ENCODE measurements at places on chromosomes 6 and 20.

DNA sequence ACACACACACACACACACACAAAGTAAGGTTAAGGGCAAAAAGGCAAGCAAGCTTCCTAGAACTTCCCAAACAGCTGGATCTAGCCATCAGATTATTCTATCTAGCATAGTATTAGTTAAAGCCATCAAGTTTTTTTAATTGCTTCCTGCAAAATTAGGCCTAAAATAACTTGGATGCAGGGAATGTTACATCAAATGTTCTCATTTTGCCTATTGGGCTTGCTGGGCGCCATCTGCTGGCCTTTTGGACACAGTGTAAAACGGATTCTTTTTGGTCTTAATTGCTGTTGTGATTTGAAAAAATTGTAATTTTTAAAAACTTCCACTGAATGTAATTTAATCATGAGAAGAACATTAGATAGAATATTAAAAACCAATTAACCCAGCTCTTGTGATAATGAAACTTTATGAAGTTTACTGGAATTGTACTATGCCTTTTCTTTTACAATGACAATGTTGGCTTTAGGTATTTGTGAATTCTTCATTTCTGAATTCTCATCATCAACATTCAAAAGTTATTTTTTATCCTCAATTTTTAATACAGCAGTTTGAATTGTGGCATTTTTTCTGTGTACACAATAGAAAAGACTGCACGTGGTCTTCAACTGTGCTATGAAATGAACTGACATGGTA, 6.8 kb downstream of the MKKS start:
- DNase-seq: peak; percentile 44

DNA sequence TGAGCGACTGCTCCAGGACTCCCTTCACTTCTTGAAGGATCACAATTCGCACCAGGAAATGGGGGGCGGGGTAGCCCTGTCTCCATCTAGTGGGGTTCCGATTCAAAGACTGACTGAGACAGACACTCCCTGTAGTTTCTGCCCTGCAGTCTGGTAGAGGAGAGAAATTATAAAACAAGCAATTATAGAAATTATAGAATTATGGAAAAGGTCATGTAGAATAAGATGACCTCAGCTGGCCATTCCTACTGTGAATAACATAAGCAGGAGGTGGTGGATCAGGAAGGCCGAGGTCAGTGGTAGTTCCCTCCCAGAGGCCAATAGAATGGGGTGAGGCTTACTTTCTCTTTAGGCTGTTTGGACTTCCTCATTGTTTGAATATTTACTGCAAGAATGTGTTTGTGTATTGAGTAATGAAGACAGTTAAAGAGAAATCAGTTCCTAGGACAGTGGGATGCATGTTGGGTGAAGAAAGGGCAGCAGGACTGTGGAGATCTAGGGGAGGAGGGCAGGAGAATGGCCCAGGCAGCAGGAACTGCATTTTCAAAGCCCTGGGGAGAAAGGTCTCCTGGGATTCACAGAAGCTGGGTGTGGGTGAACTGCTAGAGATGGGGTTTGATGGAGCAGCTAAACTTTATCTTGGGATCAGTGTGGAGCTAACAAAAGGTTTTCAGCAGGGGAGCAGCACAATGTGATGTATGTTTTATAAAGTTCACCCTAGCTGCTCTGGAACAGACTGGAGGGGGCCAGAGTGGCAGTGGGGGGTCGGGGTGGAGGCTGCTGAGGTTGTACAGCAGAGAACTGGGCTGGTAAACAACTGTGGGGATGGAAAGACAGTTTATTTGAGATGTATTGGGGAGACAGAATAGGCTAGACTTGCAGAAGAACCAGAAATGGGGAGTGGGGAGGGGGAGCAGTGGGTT, 2.1 kb downstream of the ZNF341 start:
- DNase-seq: no peak

DNA sequence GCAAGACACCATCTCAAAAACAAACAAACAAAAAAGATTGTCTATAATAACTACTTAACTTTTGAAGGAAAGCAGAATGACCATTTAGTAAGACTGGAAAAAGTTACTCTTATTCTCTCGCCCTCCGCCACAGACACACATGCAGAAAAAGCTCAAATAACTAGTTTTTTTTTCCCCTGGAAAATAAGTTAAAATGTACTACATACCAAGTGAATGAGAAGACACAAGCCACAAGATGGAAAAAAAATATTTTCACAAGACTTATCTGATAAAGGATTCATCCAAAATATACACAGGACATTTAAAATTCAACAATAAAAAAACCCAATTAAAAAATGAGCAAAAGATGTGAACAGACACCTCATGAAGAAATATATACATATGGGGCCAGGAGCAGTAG, 31.9 kb downstream of the NUDT3 start:
- no peak for DNase-seq

- DNase-seq: no peak
These were observed 360.6 kb downstream of the RIMS1 start for GRCh38 chr6:72246926-72247325.

DNA sequence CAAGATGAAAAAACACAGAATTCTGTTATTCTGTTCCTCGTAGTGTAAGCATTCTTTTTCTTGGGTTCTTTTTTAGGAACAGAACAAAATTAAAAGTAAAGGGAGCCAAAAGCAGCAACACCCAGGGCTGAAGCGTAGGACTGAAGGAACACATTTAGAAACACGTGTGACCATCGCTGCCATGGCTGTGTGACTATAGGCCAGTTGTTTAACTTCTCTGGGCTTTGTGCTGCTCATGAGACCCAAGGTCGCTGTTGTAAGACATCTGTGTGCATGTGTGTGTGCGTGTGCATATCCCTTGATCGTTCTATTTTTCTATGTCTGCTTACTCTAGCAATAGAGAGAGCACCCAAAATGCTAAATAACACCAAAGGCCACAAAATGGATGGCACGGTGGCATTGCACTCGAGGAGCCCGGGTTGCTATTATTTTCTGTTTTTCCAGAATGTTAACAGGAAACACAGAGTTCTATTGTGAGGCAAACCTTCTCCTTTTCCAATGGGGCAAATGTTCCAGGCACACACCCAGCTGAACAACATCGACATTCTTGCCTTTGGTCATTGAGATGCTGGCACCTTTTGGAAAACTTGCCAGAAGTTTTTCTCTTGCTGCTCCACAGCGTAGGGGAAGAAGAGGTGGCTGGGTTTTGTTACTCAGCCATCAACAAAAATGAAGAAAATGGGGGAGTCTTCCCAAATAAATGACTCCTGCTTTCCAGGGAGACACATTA, 267.8 kb upstream of the ECI2 start:
- DNase-seq: no peak

DNA sequence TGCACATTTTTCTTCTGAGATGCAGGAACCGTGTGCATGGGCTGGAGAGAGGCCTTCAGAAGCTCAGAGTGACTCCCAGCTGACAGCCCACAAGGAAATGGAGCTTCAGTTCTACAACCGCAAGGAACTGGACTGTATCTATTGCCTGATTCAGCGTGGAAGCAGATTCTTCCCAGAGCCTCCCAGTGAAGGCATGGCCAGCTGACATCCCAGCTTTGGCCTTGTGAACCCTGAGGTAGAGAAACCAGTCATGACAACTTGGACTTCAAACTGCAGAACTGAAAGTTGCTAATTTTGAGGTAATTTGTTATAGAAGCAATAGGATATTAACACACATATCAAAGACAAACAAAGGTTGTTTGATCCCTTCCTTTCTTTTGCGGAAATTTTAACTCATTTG, 94.3 kb upstream of the NOX3 start:
- no peak for DNase-seq

DNA sequence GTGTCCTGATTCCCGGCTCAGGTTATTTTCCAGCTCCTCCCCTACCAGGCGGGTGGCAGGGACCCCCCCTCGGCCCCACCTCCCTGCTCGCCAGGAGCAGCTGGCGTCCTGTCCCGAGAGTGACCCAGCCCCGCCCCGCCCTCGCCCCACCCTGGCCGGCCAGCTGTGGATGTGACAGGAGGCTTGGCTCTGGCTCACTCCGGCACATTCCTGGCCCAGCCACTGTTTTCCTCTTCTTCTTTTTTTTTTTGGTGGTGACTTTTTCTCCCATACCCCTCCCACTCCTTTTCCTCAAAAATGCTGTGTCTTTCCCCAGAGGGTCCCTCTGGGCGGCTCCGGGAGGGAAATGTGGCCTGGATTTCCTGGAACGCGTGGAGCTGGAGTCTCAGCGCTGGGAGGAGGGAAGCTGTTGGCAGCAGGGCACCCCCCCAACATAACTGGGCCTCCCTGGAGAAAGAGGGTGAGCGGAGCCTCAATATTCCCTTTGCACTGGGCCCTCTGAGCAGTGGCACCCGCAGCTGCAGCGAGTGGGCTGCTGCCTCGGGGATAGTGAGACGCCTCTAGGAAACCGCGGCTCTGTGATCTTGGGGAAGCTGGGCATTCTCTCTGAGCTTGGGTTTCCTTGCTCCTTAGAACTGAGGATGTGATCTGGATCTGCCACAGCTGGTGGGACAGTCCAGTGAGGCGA, 28.3 kb upstream of the CSNK2A1 start:
- DNase-seq: no peak

- no peak for DNase-seq
These were observed 41.0 kb upstream of the MPC1 start for GRCh38 chr6:166423781-166424180.

DNA sequence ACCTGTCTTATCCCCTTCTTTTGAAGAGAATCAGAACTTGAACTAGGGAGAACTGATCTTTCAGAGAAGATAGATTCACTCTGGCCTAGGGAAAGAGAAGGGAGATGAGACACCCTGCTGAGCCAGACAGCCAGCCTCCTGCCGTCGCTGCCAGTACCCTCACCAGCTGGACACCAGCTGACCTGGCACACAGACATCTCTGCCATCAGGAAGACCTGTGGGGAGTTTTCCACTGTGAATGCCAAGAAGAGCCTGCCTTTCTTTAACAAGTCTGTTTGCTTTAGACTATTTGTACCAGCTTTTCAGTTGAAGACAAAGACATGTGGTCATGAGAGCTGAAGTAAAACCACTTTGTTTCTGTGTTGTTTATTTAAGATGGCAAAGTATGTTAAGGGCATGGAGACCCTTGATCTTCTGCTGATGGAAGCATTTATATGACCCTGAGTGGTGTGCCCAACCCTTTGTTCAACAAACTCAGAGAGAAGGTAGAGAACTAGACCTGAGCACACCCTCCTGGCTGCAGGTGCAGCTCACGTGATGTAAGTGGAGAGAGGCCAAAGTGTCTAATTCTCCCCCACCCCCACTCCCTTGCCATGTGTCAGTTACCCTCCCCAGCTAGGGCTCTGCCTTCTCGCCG, 82.3 kb upstream of the SLC24A3 start:
- DNase-seq: no peak

GRCh38 chr6:51568771-51569170, 518.6 kb downstream of the PKHD1 start:
- DNase-seq: no peak

DNA sequence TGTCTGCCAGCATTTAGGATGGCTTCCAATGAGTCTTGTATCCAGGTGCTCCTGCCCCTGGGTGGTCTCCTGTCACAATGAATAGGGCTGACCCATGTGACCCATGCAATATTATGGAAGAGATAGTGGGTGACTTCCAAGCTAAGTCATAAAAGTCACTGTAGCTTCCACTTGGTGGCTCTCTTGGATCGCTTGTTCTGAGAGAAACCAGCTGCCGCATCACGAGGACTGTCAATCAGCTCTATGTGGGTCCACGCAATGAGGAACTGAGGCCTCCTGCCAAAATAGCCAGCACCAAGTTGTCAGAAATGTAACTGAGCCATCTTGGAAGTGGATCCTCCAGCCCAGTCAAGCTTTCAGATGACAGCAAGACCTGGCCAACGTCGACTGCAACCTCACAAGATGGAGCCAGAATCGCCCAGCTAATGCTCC, 14.9 kb upstream of the MATN4 start:
- DNase-seq: no peak

DNA sequence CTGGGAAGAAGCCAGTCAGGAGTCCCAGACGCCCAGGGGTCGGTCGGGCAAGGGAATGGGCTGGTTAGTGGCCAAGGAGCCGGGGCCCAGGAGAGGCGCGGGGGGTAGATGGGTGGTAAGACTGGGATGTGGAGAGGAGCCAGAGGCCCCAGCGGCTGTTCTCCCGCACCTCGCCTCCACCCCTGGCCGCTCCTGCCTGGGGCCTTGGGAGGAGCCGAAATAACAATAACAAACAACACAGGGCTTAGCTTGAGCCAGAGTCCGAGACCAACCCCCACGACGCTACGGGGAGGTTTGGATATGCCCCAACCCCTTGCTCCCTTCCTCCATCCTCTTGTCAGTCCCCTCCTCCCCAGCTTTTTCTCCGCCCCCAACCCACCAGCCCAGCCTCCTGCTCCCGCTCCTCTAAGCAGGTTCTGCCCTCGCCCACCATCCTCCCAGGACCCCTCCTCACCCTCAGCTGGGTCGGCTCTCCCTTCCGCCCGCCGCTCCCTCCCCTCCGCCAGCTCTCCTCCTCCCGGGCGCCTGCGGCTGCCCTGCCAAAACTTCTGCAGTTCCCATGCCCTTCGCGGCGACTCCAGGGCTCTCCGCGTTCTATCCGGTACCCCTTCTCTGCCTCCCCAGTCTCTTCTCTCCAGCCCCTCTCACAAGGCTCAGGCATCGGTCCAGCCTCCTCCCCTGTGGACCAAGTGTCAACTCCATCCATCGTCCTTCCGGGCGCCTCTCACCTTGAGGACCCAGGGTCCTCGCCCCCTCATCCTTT, 1.1 kb downstream of the RNF39 start:
- DNase-seq: no peak

DNA sequence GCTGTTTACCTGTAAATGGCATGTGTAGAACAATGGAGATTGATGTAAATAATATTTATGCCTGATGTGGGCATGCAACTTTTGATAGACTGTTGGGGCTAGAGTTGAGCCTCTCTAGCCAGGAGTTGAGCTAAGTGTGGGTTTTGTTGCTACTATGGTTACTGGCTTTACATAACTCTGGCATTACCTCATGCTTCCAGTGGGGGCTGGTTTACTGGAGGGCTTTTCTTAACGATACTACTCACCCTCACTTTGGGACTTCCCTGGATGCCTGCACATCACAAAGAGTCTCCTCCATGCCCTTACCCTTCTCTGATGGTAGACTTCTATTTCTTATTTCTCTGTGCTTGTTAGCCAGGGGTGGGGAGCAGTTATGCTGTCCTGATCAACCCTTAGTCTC, 524.6 kb upstream of the CDH4 start:
- no peak for DNase-seq

- DNase-seq: no peak
These were observed 314.8 kb upstream of the QKI start for GRCh38 chr6:163099621-163100171.

DNA sequence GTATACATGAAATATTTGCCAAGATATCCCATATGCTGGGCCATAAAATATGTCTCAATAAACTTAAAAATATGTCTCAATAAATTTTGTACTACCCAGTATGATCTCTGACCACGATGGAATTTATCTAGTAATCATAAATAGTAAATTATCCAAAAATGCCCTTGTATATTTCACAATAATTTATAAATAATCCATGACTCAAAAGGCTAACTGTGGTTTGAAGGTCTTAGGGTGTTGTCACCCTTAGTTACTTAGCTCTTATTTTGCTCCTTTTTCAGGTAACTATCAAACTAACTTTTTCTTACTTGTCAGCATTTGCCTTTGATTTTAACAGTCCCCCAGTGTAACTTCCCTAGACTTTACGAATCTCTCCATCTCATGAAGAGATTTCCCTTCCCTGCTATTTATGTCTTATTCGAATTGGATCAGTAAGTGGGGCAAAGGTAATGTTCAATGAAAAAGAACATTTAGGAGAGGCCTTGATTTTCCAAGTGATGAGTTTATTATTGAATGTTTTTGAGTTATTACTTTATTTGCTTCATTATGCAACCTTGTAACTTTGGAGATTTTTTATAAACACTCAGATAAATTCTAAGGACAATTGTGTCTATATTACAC, 109.0 kb upstream of the THBS2 start:
- DNase-seq: no peak
